ENCODE measurements at places on chromosomes 5 and 9.
A peak's percentile ranks its signal among the peaks of the same experiment; 100 is the strongest.

GRCh38 chr5:80204808-80205614 is 50.8 kb downstream of the SERINC5 start:
- no peak for DNase-seq

DNA sequence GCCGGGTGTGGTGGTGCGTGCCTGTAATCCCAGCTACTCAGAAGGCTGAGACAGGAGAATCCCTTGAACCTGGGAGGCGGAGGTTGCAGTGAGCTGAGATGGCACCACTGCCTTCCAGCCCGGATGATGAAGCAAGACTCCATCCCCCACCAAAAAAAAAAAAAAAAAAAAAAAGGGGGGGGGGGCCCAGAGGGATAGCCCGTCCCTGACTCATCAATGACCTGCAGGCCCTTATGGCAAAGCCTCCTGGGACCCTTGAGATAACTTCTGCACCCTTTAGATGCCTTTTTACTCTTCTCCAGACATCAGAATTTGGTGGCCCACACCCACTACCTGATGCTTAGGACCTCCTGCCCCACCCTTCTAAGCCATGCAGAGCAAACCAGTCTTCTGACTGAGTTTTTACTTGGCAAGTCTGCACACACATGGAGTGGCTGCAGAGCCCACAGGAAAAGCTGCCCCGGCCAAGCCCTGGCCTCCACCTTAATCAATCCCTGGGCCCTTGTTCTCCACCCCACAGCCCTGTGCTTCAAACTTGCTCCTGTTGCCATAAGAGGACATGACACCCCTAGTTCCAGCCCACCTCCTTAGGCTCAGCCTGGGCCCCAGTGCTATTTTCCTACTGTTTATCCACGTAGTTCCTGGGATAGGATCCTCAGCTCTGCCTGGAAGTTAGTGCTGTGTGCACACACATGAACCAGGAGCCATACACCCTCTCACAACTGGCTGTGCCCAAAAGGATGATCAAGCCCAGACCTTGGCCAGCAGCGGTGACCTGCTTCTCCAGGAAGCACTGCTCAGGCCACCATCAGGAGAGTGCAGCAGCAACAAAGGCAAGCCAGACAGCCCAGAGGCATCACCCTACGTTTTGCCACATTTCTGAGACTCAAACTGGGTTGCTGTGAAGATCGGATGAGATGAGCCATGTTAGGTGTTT is 5.1 kb downstream of the MGAT1 start:
- no peak for DNase-seq

DNA sequence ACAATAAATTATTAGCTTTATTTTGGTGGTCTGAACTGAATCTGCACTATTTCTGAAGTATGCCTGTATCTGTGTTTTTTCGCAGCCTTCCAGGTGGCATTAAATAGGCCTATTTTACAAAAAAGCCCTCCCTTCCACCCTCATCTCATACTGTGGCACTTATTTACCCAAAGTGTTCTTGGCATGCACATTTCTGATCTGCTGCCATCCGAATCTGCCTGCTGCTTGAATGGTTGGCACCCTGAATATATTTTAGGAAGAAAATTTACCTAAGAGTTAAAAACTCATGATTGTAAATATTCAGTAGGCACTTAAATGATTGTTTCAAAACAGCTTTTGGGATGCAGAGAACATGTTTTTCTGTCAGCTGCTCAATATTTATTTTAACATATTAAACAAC is 150.1 kb downstream of the SLC28A3 start:
- DNase-seq = no peak

DNA sequence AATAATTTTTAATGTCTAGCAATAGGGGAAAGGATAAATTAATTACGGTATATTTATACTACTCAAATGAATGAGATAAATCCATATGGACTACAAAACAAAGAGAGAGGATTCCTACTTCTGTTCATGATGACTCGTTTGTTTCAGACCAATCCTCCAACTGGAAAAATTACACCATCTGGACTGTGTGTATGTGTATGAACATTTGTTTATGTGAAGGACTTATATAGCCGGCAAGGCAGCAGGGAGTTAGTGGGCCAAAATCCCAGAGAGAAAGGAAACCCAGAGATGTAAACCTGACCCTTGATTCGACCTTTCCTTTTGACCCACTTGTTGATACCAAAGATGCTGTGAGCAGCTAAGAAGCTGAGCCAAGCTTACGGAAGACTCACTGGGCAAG is 20.1 kb downstream of the PDE6A start:
- no peak for DNase-seq

- no peak for DNase-seq
Observed at GRCh38 chr5:143052967-143053682, 282.9 kb downstream of the ARHGAP26 start.

- peak; percentile 94 for DNase-seq
Observed at GRCh38 chr5:61290791-61291210, 41.3 kb upstream of the ZSWIM6 start.

- peak; percentile 40 for DNase-seq
Observed at GRCh38 chr5:97839341-97840086, 656.5 kb upstream of the RIOK2 start.

DNA sequence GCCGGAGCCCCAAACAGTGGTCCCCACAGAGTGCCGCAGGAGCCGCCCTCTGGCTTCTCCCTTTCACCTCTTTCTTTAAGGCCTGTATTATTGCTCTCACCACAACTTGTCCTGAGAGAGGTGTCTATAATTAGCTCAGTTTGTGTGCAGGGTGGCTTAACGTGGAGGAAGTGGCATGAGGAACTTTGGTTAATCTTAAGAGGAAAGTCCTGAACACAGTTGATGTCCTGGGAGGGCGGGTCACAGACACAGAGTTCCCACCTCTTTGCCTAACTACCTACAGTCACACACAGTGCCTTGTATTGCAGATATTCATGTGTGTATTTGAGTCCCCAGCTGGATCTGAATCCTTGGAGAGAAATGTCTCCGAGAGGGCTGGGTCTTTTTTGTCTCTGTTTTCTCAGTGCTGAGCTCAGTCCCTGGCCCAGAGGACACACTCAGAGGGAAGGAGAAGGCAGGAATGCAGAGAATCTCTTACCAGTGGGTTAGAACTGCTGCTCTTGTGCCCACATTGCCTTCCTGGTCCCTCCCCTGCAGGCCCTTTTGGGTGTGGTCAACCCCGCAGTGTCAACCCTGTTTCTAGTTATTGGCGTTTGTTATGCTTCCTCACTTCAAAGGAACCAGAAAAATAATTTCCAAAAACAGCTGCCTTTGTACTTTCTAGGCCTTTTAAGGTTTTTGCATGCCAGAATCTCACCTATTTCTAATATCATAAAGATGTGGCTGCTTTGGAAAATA is 392.5 kb downstream of the KDM4C start:
- no peak for DNase-seq

GRCh38 chr5:11302663-11303062 is 541.6 kb upstream of the DAP start:
- DNase-seq = no peak

- DNase-seq = no peak
Observed at GRCh38 chr5:170147753-170148264, 42.1 kb downstream of the FOXI1 start.

DNA sequence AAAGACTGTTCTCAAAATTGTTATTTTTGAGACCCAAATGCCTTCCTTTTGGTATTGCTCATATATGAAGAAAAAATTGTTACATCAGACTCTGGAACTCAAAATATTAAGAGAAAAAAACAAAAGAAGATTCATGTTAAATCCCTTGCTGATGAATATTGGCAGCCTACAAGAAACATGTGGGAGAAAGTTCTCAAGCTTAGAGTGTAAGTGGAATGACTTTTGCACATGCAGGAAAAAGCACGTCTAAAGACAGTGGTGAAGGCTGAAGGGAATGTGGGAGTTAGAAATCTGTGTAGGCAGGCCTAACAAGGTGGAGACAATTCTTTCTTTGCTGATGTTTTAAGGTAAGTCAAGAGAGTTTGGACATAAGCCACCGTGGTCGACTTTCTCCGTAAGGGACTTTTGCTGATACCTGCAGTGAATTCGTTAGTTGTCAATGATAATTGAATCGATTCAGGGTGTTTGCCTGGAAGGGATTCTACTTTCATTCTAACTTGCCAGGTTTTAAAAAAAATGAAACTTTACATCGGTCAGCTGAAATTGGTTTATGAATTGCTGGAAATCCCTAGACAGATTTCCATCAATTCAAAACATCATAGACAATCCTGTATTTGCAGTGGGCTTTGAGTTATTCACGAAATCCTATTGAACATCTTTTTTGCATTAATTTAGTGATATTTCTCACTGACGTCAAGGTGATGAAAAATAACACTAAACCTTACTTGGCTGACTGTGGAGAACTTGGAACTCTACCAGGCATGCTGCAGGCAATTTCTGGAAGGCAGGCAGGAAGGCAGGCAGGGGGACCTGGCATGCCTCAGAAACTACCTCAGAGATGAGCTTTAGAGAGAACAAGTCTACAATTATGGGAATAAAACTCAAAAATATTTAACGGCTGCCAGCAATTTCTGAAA is 359.1 kb upstream of the ADAMTSL1 start:
- DNase-seq = no peak

- no peak for DNase-seq
Observed at GRCh38 chr9:90770182-90770738, 31.4 kb upstream of the SYK start.

GRCh38 chr5:143409926-143410325 is 6.4 kb upstream of the NR3C1 start:
- no peak for DNase-seq

- DNase-seq = no peak
Observed at GRCh38 chr9:101027733-101028345, 688 bp upstream of the PLPPR1 start.

GRCh38 chr5:164376843-164377242 is 871.4 kb downstream of the MAT2B start:
- DNase-seq = no peak

DNA sequence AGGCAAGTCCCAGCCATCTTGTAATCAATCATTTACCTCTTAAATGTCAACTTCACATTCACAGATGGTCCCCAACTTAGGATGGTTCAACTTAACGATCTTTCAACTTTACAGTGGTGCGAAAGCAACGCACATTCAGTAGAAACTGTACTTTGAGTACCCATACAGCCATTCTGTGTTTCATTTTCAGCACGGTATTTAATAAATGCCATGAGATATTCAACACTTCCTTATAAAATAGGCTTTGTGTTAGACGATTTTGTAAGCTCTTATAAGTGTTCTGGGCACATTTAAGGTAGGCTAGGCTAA is 47.1 kb upstream of the ANGPTL2 start:
- DNase-seq = no peak

GRCh38 chr5:91898898-91899297 is 515.8 kb upstream of the ARRDC3 start:
- no peak for DNase-seq

DNA sequence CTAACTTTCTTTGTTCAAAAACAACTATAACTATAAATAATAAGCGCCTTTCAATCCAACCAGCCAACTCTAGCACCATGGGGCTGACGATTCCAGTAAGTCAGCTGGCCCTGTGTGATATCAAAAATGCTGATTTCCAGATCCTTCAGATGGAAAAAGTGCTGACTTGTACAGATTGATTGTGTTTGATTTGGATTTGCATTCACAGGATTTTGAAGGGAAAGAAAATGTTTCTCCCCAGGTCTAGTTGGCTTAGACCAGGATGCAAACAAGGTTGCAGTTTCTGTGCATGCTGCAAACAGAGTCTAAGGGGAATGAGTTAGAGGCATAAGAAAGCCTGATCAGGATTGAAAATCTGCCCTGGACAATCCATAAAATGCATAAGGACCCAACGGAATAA is 68.9 kb downstream of the SLC1A3 start:
- DNase-seq = no peak

DNA sequence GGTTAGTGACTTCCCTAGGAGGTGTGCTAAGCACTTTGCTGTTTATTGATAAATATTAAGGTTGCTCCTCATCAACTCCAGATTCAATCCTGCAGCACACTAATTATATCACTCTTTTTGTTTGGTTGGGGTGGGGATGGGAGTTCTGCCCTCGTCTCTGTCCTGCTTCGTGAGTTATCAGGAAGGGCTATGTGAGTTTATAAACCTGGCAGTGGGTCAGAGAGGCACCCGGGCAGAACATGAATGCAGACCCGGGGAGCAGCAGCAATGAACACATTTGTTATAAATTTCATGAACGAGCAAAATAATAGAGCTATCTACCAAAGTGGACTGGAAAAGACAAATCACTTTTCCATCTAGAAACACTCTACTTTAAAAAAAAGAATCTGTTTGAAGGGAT is 125.5 kb upstream of the WWC1 start:
- no peak for DNase-seq

GRCh38 chr9:70411930-70412831 is 2.3 kb downstream of the KLF9 start:
- peak; percentile 88 for DNase-seq

- DNase-seq = no peak
Observed at GRCh38 chr5:111261610-111262009, 37.4 kb downstream of the CAMK4 start.

GRCh38 chr5:132209131-132209530 is 18.5 kb downstream of the P4HA2 start:
- DNase-seq = no peak

DNA sequence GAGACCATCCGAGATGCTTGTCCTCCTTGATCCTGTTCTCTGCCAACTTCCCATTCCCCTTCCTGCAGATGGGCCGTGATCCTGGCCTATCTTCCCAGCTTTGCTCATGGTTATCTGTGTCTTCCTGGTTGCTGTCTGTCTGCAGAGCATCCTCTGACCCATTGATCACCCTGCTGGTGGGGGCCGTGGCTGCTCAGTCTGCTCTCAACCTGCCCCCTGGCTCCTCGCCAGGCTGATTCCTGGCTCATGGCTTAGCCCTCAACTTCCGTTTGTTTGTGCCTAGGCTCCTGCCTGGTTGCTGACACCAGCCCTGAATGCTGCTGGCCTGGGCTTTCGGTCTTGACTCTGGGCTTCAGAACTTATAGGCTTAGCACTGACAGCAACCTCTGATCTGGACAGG is 67.1 kb upstream of the SMIM15 start:
- DNase-seq = no peak

All from H4 (cell line).